ENCODE measurements at places on chromosomes 7 and 10. TPM values are rescaled to one million over a fixed set of nuclear protein-coding genes. Genes with fewer than 3 reads are reported as not detected.

GRCh38 chr7:27697861-27698430 lies 35.3 kb upstream of the HIBADH start:
- no peak for DNase-seq

DNA sequence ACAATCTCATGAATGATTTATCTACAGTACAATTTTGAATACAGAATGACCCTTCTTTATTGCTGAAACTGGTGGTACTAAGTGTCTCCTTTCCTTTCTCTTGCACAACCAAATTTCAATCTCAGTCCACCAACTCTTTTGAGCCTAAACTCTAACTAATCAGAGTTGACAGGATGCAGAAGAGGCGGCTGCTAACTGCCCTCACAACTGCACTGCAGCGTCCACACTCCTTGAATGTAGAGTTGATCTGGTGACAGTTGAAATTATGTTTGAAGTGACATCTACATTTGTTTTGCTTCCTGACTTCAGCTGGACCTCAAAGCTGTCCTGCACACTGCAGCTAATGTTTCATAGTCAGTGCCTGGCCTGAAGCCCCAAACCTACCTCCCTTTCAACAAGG lies 139.6 kb downstream of the ZMYND11 start:
- no peak for DNase-seq

The DOCK1 gene
- 47.2 TPM for polyA plus RNA-seq

- DNase-seq = no peak
Measured at GRCh38 chr10:11698691-11699549, 43.3 kb upstream of the ECHDC3 start.

DNA sequence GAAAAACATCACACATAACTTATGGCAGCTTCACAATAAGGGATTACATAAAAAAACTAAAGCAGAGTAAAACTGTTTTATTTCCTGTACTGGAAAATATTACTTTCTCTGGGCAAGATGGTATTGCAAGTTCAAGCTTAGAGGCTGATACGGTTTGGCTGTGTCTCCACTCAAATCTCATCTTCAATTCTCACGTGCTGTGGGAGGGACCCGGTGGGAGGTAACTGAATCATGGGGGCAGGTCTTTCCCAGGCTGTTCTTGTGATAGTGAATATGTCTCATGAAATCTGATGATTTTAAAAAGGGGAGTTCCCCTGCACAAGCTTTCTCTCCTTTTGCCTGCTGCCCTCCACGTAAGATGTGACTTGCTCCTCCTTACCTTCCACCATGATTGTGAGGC lies 5.1 kb upstream of the LRRC27 start:
- DNase-seq = no peak

DNA sequence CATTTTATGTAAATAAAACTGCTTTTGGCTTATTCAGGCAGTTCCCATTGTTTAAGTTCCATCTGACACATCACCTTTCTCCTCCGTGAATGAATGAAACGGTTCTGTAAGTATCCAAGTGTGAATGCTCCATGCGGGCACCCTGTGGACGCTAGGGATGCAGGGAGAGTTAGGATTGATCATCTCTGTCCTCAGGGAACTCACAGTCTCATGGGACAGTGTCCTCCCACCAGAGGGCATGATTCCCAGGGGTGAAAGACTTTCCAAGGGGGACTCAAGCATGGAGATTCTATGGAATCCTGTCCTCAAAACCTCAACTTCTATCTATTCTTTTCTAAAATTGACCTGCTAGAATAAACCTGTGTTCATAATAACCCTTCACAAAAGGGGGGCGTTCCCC lies 98.8 kb downstream of the HECW1 start:
- DNase-seq = no peak

The NAT16 gene
- 0.02 TPM for polyA plus RNA-seq

- DNase-seq = no peak
Measured at GRCh38 chr7:100426516-100426915, 2.0 kb downstream of the ZCWPW1 start.

DNA sequence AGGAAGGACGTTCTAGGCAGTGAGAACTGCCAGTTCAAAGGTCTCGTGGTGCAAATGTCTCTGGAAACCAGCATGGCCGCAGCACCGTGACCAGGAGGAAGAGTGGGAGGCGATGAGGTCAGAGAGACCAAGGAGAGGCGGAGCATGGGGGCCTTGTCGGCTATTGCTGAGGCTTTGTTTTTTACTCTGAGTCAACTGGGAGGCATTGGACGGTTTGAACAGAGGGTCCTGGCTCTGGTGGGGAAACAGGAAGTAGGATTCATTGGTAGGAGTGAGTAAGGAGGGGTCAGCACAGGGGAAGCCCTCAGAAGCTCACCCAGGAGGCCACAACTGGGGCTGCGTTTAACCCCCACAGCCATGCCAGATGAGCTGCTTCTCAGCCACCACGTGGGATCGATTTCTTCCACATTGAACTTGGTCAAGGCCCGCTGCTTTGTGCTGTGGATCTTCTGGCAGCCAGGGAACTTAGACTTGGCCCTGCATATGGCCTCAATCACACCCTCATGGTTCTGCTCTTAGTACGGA lies 22.2 kb upstream of the SH2B2 start:
- no peak for DNase-seq

- no peak for DNase-seq
Measured at GRCh38 chr10:99895867-99896266, 113.4 kb downstream of the ABCC2 start.

The ANXA8L1 gene
- polyA plus RNA-seq = 0.06 TPM

GRCh38 chr7:132536654-132537395 lies 39.4 kb downstream of the PLXNA4 start:
- DNase-seq = no peak

The RNF32 gene
- polyA plus RNA-seq = 1.3 TPM

The CLRN3 gene
- polyA plus RNA-seq = not detected

DNA sequence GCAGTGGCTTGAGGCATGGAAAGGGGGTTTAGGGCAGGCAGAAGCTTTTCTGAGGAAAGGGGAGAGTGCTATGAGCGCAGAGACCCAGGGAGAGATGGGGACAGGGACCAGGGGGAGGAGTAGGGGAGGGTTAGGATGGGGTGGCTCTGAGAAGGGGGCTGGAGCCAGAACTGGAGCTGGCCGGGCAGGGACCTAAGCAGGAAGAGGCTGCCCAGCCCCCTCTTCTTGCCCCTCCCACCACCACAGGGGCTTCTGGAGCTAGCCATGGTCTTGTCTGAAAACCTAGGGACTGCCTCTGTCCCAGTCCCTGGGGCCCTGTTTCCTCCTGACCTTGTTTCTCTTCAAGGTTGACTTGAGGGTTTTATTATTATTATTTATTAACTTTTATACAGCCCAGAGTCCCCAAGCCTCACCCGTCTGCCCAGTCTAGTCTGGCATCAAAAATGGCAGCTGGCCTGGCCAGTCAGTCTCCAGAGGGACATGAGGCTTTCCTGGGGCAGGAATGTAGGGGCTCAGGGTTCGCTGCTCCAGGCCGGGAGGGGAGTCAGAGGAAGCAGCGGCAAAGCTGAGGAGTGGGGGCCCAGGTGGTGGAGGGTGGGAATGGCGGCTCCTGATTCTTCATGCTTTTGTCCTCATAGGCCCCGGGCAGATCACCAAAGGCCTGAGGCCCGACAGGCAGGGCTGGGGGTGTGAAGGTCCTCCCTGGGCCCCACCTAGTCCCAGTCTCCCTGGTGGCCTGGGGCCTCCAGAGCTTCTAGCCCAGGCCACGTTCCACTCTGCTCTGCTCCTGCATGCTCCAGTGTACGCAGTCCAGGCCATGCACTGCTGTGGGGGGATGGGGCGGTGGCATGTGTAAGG lies 5.7 kb downstream of the TRIM8 start:
- DNase-seq = no peak

The SLC29A4 gene
- 5.8 TPM for polyA plus RNA-seq

- DNase-seq = no peak
Measured at GRCh38 chr10:47451273-47451997, 32.5 kb downstream of the ANXA8 start.

All from AG04450 (cell line).